ENCODE measurements at places on chromosomes 2 and 18.

GRCh38 chr18:58649966-58650816, 21.1 kb upstream of the MALT1 start:
- DNase-seq, result no peak

DNA sequence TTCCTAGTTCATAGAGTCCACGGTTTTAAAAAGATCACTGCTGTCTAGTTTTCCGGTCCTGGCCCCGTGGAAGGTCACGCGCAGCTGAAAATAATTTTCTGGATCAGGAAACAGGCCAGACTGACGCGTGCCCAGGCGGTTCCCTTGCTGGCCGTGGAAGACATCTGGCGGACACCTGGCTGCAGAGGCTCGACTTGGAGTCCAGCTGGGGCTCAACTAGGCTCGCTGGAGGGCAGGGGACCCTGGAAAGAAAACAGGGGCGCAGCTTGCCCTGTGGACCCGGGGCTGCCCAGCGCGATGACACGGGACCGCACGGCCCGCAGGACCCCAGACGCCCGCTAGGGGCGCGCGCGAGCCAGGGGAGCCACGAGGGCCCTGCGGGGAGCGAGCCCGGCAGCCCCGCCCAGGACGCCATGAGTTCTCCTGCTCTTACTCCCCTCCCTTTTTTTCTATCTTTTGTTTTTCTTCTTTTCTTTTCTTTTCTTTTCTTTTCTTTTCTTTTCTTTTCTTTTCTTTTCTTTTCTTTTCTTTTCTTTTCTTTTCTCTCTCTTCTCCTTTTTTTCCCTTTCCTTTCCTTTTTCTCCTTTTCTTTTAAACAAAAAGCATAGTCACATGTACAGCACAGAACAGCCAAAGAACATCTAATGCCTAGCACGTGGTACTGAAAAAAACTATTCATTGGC, 43.2 kb upstream of the UBE2F start:
- peak; percentile 17 for DNase-seq

- DNase-seq, result no peak
Measured at GRCh38 chr2:104487366-104487765, 366.5 kb upstream of the POU3F3 start.

GRCh38 chr2:162215162-162215561, 28.1 kb downstream of the FAP start:
- no peak for DNase-seq

DNA sequence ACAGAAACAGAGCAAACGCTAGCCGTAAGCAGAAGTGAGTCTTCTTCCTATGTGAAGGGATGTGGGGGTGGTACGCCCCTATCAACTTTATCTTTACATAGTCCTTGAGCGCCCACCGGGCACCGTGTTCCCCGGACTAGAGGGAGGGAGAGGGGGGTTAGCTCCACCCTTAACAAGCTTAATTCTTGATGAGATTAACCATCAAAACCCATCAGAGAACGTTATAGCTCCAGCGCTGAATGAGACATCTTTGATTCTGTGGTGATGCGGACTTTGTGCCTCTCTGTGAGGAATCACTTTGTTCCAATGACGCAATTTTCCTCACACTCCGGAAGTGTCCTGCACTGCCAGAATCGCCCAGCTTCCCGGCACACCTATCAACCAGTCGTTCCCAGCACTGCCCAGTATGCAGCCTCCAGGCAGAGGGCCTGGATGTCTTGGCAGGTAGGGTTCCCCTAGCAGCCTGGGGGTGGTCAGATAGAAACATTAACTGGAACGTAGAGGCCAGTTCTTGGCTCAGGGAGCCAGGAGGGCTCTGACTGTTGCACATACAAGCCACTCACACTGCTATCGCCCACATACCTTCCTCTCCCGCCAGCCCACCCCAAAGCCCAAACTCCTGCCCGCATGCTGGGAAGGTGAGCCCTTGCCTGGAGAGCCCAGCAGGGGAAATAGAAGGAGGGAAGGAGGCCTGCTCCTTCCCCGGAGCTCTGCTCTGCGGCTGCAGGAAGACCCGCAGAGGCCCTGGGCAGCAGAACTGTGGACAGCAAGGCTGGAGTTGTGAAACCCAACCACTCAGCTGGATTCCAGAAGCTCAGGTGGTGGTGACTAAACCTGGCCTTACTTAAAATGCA, 1.9 kb upstream of the ODC1 start:
- no peak for DNase-seq

DNA sequence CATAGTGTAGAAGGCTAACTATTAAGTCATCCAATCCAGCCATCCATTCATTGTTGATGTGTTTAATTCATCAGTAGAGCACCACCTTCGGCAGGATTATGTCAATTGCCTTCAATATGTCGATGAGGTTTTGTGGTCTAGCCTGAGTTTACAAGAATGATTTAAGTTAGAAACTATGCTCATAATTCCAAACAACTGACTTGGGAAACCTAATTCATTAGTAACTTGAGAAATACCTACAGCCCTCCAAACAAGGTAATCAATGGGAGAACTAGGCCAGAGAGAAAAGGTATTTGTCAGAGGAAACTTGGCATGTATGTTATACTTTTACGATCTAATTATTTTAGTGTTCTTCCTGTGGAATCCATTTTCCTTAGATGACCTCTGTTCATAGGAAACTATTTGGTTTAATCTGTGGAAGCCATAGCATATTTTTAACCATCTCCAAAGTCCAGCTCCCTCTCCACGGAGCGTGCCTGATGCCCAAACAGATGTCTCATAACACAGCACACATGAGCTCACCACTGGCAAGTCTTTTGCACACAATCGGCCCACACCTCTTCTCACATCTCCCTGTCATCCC, 148.5 kb downstream of the GFPT1 start:
- no peak for DNase-seq

Data from Kasumi-1 (cell line).